ENCODE measurements at places on chromosomes 5 and 9.

- no peak for DNase-seq
Observed at GRCh38 chr5:114317751-114318150, 44.1 kb upstream of the KCNN2 start.

DNA sequence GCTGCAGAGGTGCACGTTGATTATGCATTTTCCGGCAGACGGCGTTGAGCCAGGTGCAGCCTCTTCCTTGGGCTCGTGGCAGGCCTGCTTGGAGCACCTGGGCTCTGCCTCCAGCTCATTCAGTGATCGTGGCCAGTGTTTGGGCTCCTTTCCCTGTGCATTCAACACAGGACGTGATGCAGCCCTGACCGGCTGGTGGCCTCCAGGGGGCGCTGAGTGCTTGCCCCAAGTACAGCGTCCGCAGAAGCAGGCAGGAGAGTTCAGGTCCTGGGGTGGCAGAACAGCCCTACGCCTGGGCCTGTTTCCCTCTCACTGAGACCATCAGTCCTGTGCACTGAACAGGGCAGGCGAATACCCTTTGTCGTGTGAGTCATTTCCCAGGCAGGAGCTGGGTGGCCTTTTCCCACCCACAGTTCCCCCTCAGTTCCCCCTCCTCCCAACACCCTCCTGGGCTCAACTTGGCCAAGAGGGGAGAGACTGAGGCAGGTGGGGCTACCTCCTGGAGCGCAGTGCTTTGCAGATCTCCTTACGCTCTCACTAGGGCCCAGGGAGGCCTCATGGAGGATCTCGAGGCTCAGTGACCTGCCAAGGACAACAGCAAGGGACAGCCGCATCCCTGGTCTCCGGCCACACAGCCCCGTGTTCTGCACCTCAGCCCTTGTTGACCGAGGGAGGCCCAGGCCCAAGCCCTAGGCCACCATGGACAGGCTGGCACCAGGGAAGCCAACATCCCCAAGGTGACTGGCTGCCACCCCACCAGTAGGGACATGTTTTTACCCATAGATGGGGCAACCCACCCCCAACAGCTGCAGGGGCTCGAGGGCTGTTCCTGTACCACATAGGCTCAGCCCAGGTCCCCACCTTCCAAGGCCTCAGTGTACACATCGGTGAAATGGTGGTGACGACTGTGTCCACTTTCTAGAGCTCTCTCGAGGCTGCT, 52.9 kb downstream of the LRSAM1 start:
- peak; percentile 85 for DNase-seq

- DNase-seq: no peak
Observed at GRCh38 chr5:146290318-146290717, 48.3 kb upstream of the POU4F3 start.

- peak; percentile 18 for DNase-seq
Observed at GRCh38 chr5:123371575-123372179, 51.5 kb downstream of the CEP120 start.

GRCh38 chr9:133954862-133955529, 37.1 kb downstream of the VAV2 start:
- peak; percentile 5 for DNase-seq

DNA sequence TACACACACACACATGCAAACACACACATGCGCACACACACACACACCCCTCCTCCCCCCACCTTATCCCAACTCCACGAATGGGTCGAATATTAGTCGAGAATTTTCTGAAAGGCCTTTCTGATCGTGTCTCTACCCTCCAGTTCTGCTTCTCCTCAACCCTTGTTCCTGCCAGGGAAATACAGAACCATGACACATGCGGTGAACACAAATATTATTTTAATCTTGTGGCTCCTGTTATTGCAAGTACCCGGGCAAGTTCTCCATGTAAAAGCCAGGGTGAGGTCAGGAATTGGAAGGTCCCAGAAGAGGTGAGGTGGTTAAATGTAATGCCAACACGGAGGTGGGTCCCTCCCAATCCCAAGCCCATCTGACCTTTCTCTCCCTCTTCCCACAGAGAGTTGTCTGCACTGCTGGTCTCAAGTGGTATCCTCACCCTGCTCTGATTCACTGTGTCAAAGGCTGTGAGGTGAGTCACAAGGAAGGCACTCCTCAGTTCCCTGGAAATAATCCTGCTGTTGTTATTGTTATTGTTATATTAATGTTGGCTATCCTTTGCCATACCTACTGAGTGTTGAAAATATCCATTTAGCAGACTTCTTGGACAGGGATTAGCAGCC, 223.7 kb downstream of the PAPPA start:
- no peak for DNase-seq

DNA sequence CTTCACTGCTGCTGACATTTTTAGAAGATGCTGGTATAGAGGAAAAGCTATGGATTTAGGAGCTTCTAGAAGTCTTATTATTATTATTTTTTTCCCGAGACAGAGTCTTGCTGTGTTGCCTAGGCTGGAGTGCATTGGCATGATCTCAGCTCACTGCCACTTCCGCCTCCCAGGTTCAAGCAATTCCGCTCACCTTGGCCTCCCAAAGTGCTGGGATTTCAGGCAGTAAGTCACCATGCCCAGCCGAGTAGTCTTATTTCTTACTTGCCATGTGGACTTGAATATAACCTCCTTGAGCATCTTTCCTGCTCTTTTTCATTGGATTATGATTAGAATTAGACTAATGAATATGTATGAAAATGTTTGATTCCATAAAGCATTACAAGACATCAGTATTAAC, 119.5 kb downstream of the NR3C1 start:
- no peak for DNase-seq

DNA sequence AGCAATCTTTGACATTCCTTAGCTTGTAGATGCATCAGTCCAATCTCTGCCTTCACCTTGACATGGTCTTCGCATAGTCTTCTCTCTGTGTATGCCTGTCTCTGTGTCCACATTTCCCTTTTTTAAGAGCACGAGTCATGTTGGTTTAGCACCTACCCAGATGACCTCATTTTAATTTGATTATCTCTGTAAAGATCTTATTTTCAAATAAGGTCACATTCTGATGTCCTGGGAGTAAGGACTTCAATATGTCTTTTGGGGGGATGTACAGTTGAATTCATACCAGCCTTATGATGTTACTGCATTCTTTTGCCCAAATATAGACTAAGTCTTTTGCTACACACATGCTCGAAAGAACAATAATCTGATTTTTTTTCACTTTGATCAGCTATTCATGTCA, 6.9 kb downstream of the KCTD16 start:
- DNase-seq: no peak

DNA sequence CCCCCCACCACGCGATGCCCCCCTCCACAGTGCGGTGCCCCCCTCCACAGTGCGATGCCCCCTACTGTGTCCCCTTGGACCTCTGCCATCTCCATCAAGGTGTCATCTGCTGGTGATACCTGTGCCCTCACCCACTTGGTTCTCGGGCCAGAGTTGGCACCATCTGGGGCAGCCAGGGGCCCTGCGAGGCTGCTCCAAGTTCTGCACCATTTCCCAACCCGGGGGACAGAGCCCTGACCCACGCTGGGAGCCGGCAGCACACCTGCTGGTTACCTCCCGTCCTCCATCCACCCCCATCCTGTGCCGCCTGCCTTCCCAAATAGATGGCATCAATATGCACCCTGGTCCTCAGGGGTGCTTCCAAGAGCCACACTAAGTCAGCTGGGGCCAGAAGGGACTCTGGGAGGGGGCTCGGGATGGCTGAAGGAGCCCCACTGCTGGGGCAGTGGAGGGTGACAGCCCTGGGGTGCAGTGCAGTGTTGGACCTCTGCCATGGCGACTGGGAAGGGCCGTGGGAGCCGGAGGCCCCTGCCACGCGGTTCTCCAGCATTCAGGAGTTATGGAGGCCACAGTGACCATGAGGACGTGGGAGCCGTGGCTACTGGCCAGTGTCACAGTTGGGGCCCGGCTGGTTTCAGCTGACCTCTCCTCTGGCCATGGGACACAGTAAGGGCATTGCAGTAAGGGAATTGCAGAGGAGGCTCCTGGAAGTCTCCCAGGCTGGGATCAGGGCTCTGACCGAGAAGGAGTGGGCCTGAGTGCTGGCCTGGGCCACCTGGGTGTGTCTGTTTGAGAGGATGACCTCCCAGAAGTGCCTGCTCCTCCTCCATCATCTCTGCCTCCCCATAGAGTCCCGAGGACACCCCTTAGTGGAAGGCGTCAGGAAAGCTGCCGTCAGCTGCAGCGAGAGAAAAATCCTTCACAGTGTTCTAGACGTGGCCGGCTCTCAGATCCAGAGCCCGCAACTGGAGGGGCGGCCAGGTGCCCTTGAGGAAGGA, 44.2 kb upstream of the NOTCH1 start:
- no peak for DNase-seq

All from activated CD4-positive, alpha-beta T cell treated with anti-CD3 and anti-CD28 coated beads, Interleukin-2, Interleukin-6, amounts not matched to agents 100 ng/mL and 50 ng/mL, durations not matched to agents 16 hours and 8 hours (primary cell).